ENCODE measurements at places on chromosomes 5 and 9.

GRCh38 chr5:57466544-57466943 is 16.1 kb downstream of the ACTBL2 start:
- DNase-seq: no peak

DNA sequence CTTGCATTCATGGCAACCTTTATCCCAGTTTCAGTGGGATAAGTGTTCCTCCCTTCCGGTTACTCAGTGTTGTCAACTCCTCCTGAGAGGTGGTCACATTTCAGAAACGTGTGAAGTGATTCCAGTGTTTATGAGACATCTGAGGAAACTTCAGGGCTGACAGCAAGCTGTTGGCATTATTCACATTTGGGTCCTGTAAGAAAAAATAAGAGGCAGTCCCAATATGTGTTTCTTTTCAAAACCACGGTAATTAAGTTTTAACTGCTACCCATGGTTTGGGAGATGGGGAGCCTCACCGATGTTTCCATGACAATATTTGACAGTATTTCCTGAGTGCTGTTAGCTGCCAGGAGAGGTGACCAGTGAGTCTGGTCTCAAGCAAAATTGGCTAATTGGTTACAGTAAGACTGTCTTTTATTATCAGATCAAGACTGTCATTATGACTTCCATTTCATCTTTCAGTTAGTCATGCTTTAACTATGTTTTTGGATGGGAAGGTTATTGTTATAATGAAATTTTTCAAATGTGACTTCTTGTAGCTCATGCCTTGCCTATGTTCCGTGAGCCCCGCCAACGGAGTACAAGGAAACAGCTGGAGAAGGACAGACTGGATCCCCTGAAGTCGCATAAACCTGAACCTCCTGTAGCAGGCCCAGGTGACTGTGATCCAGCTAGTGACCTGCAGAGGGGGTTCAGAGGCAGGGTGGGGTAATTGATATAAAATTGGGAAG is 115.3 kb downstream of the GDNF start:
- no peak for DNase-seq

GRCh38 chr9:137552022-137552768 is 516 bp downstream of the MRPL41 start:
- DNase-seq: peak; percentile 28

DNA sequence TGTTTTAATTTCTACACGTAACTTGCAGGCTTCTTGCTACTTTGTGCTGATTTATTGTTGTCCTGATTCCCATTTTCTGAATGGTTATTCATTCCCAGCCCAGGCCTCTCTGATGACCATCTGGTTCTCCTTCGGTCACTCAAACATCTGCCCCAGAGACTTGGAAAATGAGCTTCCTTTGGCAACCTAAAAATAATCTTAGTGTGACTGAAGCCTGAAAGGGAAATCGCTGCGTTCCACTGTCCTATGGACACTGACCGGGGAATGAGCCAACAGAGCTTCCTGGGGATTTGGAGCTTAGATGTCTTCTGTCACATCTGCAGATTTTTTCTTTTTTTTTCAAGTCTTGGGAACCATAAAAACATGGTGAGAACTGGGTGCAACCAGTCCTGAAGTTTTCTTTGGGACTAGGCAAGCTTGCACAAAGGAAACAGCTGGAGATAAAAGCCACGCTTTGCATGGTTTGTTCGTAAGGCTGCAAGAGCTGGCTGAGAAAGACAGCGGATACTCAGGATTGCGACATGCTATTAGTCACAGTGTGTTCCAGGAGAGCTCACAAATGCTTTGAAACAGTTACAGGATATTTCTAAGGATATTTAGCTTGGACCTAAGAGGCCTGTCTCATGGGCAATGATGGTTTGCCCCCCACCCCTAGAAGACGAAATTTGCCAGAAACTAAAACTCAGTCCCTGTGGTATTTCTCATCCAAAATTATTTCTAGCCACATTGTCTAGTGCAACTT is 146.2 kb downstream of the GOLPH3 start:
- DNase-seq: no peak

DNA sequence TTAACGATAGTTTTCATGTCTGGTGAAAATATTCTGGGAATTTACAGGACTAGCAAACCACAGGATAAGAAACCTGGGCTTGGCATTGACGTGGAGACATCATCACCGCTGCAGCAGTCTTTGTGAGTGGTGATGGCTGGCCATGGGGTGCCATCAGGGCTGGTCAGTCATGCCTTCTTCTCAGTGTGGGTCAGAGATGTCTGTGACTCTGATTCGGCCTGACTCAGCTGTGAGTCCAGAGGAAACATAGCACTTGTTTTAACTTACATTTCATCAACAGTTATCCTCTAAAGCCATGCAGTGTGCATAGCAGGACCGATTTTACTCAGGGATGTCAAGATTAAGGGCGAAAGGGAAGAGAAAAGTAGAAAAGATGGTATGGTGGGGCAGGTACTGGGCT is 33.2 kb upstream of the CYFIP2 start:
- no peak for DNase-seq

GRCh38 chr9:35279946-35280345 is 118.1 kb downstream of the UNC13B start:
- no peak for DNase-seq

DNA sequence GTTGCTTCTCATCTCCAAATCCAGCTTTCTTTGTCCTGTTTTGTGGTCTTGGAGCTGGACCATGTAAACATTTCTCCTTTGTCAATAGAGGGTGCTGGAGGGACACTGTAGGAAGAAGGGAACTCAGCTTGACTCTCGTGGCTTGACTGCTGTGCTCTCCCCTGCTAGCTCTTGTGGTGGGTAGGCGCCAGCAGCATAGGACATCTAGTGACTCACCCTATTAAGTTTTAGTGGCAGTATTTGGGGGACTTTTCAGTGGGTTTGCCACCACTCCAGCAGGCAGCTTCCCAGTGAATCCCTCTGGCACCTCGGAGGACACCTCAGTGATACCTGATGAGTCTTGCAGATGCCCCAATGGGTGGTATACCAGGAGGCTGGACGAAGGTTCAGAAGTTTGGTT is 97.8 kb downstream of the TSSK1B start:
- no peak for DNase-seq

DNA sequence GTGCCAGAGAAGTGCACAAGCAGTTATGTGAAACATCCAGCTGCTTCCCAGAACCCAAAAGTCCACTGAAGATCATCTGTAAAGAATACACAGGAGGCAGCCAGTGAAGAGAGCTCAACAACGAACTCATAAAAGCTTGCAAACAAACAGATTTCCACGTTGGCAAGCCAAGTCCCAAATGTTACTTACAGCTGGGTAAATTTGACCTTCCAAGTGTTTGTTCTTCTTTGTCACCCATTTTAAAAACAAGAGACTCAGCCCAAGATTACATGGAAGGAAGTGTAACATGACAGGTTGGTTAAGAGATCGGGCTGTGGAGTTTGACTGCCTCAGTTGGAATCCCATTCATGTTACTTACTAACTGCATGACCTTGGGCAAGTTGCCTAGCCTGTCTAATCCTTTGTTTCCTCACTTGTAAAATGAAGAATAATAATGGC is 174.9 kb upstream of the PAPPA start:
- DNase-seq: no peak

DNA sequence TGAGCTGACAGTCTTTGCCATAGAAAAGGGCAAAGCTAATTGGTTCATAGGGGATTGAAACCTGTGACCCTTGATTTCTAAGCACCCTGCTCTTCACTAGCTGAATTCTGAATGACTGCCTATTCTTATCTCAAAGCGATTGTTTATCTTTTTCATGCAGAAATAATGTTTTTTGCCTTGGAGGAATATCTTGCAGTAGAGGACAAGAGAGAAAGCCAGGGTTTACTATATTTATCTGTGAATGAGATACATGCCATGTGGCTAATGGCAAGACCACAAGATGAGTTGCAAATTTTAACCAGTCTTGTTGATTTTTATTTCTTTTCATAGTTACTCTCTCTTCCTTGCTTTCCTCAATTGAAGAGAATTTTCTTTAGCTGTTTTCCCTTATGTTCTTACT is 185.0 kb downstream of the CNTLN start:
- no peak for DNase-seq

- no peak for DNase-seq
Observed at GRCh38 chr5:434443-435146, 8.4 kb upstream of the EXOC3 start.

GRCh38 chr5:168865968-168866367 is 286.8 kb upstream of the PANK3 start:
- no peak for DNase-seq

DNA sequence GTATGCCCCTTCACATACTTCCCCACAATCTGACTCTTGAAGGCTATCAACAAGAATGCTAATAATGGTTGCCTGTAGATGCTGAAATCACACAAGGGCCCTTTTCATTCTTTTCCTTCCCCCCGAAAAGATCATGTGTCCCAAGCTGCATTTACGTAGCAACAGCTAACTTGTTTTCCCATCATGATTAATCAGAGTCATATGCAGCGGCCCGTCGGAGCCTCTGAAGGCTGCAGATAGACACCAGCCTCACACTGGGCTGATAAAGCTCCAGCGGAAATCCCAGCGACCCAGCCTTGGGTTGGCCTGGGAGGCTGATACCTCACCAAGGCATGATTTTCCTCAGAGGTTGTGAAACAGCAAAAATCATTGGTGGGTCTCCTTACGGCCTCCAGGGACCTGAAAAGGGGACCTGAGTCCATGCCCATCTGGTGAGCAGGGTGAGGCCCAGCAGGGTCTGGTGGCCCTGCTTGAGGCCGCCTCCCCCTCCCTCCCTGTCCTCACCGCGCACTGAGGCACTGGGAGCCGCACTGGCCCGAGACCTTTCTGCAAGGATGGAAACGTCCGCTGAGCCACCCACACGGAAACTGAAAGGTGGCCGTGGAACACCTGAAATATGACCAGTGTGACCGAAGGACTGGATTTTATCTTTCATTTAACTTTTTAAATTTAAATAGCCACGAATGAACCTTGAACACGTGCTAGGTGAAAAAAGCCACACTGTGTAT is 114.2 kb upstream of the PHYKPL start:
- no peak for DNase-seq

DNA sequence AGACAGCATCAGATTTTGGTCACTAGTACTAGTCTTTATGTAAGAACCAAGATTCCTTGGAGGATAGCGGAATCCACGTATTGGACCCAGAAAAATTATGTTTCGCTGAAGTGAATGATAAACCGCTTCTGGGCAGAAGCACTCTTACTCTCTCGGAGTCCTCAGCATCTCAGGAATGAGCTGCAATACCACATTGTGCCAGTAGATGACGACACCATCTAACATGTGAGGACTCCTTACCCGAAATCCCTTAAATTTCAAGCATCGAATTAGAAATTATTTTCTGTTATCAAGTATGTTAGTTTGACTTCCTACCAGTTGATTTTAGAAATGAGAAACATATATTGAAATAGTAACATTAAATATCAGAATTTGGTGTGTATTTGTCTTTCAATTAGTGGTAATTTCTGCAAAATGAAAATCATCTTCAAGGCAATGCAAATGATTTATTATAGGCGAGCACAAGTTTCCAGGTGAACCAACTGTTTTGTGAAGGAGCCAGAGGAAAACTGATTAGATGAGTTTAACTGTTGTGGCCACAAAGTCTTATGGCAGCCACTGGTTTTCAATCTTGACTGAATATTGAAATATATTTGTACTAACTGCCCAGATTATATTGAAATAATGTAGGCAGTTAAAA is 66.0 kb upstream of the CAMK4 start:
- DNase-seq: peak; percentile 86

- DNase-seq: no peak
Observed at GRCh38 chr5:68444048-68444447, 228.5 kb downstream of the PIK3R1 start.

GRCh38 chr9:81539317-81539716 is 150.0 kb downstream of the TLE1 start:
- no peak for DNase-seq

GRCh38 chr5:95403996-95404395 is 12.8 kb downstream of the FAM81B start:
- no peak for DNase-seq

DNA sequence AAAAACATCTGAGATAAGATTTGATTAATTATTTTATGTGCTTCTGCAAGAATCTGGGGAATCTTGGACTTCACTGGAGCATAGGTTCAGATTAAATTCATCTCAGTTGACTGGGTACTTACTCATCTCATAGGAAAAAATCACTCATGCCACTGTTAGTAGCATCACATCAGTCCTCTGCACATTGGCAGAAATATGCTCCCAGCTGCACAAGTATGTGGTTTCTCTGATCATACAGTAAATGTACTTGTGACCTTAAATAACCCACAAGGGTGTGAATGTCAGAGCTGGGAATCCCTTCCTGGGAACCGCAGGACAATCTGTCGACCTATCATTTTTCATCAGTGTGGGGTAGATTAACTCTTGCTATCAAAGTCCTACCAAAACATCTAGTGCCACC is 203.7 kb upstream of the SLC24A2 start:
- no peak for DNase-seq

DNA sequence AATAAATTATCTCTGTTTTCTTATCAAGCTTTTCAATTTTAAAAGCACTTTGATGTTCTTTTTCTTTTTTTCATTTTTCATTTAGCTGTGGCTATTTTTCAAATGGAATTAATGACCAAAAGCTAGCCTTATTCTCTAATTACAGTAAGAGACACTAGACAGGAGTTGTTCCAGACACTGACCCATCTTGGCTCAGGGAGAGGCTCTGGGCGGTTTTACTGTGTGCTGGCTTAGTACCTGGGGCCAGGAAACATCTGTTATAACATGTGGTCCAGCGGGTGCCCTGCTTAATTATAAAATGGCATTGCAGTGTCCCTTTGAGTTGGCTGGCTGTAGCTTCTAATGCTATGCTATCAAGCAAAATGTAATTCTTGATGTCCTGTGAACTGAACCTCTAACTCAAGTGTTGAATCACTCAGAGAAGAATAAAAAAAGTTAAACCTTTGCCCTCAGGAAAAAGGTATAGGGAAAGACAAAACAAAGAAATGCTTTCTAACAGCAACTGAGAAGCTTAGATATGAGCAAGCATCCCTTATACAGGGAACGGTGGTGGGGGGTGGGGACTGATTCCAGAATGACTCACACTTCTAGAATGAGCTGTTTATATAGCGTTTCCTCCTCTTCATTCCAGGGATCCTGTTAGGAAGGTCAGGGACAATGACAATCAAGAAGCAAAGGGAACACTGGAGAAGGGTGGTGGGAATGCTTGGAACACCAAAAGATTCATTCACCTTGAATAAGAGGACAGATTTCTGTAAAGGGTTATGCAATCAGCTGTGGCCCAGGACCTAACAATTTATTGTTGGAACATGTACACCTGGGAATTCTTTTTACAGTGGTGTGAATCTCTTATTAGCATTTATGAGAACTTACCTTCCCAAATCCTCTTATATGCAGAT is 58.7 kb upstream of the NFIB start:
- no peak for DNase-seq

DNA sequence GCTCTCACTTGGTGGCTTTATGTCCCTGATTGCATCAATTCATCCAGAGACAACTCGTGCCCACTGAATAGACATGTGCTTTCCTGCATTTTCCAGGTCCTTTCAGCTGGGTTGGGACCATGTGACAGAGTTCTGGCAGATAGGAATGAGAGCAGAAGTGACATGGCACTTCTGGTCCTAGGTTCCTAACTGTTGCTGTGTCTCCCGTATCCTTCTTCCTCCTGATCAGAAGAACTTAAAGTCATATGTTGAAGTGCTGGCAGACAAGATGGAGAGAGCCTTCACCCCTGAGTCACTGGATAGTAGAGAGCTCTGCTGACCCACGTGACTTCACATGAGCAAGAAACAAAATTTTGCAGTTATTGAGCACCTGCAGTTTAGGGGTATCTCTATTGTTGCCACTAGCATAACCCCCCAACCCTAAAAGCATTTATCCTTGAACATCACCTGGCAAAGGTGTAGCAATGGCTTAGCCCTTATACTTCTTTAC is 80.0 kb downstream of the NREP start:
- DNase-seq: no peak

- DNase-seq: no peak
Observed at GRCh38 chr9:81244631-81245030, 444.7 kb downstream of the TLE1 start.

Data from activated CD4-positive, alpha-beta T cell treated with anti-CD3 and anti-CD28 coated beads, Interleukin-2, amount 10 ng/mL, durations not matched to agents 7 days and 5 days (primary cell).